Hematopoietic multipotent progenitor cell (in vitro differentiated cells): ENCODE measurements at places on chromosomes 16 and 17. TPM values are rescaled to one million over a fixed set of nuclear protein-coding genes. Genes with fewer than 3 reads are reported as not detected.
A peak's percentile ranks its signal among the peaks of the same experiment; 100 is the strongest.

DNA sequence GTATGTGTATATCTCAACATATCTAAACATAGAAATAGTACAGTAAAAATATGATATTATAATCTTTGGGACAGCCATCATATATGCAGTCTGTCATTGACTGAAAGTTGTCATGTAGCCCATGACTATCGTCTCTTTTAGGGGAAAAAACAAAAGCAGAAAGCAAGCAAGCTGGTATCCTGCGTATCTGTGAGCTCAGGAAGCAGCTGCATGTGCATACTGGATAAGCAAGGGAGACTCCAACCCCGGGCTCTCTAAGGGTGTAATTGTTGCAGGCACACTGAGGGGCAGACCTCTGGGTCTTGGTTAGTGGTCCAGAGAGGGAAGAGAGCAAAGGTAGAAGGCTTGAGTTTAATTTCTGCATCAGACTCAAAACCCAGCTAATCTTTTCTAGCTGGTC, 581.1 kb downstream of the MAF start:
- DNase-seq = no peak

DNA sequence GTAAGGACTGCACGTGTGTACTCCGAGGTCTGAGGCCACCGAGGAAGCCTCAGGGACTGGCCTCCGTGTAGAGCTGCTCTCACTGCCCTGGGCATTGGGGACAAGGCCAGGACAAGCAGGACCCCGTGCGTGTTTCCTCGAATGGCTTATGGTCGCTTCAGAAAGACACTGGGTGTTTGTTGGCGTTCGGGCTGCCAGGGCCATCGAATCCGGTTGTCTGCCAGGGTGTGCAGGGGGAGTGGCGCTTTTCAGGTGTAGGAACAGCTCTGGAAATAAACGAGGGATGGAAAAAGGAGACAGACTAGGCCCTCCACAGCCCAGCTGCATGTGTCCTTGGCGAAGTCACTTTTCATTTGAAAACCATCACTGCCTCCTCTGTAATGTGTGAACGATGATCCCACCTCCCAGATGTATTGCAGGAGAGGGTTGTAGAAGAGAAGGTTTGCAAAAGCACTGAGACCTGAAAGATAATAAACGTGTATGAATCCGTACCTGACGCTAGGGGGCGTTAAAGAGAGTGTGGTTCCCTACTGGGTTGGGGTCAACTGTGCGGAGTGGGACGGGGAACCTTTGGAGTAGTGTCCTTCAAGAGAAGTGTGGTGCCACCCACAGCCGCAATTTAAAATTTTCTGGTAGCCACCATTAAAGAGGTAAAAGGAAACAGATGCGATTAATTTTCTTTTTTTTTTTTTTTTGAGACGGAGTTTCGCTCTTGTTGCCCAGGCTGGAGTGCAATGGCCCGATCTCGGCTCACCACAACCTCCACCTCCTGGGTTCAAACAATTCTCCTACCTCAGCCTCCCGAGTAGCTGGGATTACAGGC, 2.1 kb upstream of the ZSCAN10 start:
- peak; percentile 85 for DNase-seq

- no peak for DNase-seq
Measured at GRCh38 chr17:50523208-50523607, 9.3 kb upstream of the EPN3 start.

DNA sequence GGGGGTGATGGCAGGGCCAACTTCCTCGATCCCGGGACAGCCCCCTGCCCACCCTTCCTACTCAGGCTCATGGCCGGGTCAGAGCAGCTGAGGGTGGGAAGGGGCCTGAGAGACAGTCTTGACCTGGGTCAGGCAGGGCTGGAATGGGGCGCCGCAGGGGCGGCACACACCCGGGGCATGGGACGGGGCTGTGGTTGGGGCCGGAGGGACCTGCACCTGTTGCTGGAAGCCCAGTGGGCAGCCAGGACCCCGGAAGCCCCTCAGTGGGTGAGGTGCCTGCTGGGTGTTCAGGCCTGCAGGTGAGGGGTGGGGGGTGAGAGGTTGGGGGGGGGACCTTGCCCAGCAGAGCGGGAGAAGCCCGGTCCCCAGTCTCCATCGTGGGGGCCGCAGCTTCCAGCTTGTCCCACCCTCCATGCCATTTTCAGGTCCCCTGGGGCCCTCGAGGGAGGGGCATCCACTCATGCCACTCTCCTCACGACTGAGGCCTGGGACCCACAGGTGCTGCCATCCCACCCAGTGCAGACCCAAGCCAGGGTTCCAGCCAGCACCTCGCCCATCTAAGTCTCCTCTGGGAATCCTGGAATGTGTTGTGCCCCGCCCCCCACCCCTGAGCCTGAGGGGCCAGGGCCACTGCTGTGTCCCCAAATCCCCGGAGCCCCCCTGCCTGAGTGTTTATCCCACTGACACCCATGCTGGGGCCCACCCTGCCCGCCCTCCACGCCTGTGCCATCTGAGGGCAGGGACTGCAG, 43.4 kb upstream of the ACSF3 start:
- no peak for DNase-seq

The CYBA gene
- total RNA-seq = 325 TPM
